ENCODE measurements at places on chromosomes 3 and 15.

GRCh38 chr3:61157414-61157813, 93.8 kb downstream of the FHIT start:
- no peak for DNase-seq

DNA sequence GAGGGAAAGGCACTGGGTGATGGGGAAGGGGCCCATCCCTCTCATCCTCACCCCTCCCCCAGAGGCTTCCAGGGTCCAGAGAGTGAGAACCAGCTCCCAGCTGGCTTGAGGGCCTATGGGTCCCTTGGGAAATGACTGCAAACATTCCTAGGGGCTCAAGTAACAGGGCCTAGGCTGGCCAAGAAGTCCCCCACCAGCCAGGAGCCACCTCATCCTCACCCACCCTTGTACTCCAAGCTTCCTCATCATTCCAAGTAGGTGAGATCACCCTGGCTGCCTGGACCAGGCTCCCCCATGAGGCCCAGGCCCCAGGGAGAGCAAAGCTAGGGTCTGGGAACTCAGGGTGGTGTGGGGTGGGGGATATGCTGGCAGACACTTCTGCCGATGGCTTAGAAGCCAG, 14.8 kb downstream of the LOXL1 start:
- DNase-seq, result no peak

DNA sequence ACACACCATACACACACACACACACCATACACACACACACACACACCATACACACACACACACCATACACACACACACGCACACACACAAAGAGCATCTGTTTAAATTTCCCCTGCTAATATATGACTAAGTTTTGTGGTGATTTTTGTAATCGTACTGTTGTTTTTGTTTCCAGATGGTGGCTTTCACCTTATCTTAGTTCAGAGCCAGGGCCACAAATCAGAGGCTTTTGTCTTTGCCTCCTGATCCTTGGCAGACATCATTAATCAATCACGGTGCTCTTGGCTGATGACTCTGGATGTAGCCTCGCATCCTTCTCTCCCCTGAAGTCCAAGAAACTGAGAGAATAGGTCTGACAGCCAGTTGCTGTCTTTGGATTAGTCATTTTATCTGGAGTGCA, 52.1 kb downstream of the EDEM1 start:
- DNase-seq, result no peak

- DNase-seq, result no peak
Measured at GRCh38 chr15:55791551-55792400, 48.8 kb upstream of the PRTG start.

DNA sequence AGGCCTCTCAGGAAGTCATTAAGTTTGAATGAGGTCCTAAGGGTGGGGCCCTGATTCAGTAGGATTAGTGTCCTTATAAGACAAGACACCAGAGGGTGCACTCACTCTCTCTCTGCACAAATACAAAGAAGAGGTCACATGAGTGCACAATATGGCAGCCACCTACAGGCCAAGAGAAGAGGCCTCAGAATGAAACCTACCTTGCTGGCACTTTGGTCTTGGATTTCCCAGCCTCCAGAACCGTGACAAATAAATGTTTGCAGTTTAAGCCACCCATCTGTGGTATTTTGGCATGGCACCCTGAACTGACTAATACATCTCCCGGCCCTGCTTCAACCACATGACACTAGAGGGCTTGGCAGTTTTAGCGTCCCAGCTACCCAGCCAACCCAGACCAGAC, 73.9 kb upstream of the CHRNB4 start:
- DNase-seq, result no peak

DNA sequence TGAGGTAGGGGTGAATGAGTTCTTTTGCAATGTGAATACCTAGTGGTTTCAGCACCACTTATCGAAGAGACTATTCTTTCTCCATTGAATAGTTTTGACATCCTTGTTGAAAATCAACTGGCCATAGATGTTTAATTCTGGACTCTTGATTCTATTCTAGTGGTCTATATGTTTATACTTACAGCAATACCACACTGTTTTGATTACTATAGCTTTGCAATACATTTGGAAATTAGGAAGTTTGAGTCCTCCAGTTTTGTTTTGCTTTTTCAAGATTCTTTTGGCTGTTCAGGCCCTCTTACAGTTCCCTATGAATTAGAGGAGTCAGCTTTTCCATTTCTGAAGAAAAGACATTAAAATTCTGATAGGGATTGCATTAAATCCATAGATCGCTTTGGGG, 30.1 kb downstream of the MAP1A start:
- DNase-seq, result no peak

DNA sequence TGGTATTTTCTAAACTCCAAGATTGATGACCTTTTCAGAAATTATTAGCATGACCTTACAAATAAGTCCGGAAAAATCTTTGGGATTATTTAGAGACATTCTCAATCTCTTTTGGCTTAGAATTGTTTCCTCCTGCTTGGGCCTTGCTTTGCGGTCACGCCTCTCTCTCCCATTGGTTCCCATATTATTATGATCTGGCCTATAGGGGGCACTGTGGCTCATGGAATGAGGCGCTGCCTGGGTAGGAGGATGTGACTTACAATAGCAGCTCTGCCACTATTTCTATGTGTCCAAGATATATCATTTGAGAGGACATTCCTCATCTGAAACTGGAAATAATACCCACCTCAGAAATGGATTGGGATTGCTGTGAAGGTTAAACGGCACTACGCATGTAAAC, 464.9 kb downstream of the MFSD1 start:
- no peak for DNase-seq

DNA sequence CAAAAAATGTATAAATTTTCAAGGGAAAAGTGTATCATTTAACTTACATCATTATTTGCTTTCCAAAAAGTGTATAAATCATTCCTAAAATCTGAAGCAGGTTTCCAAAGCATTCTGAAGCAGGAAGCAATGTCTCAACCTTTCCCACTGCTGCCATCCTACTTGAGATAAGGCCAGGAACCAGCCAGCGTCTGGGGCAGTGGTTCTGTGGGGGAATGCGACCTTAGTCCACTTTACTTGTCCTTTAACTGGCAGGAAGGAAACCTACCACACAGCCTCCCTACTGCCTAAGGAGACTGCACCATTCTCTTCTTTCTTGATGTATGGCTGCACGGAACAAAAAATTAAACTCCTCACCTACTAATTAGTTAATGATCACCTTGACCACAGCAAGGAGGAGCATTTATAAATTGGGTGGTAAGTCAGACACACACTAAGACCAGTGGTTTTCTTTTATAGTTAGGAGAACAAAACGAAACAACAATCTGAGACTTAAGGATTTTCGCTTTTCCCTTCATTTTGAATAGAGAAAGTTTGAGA, 3.7 kb downstream of the SORD start:
- no peak for DNase-seq

DNA sequence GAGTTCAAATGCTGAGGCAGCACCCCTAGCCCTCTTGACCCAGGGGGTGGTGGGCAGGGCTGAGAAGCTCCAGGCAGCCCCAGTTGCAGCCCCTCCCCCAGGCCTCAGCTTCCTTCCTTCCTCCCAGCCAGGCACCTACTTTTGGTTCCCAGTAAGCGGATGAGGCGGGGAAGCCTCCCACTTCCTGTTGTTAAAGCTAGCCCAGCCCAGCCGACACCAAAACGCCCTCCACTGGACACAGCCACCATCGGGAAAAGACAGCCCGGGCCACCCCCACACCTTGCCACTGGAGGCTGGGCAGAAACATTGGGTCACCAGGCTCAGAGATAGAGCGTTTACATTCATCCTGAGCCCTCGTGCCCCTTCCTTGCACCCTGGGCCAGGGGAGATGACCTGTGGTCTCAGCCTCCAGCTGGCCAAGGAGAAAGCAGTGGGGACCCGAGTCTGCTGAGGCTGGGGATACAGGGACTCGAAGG, 3.5 kb downstream of the DUSP7 start:
- DNase-seq, result no peak
